ENCODE measurements at places on chromosomes 1 and 21.
A peak's percentile ranks its signal among the peaks of the same experiment; 100 is the strongest.

DNA sequence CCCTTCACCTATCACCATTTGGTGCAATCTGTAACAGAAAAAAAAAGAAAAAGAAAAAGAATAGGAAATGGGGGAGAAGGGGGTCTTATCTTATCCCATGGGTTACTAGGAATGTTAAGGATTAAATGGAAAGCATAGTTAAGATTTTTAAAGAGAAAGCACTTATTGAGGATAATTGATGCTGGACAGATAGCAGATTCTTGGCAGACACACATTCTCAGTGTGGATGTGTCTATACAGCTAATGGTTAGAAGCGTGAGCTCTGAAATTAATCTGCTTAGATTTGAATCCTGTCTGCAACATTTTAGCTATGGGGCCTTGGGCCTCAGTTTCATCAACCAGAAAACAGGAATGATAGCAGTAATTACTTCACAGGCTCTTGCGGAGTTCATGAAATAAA lies 67.1 kb downstream of the SSBP3 start:
- DNase-seq: no peak

- DNase-seq: no peak
These were observed 1.3 kb upstream of the NECTIN4 start for GRCh38 chr1:161090617-161091016.

DNA sequence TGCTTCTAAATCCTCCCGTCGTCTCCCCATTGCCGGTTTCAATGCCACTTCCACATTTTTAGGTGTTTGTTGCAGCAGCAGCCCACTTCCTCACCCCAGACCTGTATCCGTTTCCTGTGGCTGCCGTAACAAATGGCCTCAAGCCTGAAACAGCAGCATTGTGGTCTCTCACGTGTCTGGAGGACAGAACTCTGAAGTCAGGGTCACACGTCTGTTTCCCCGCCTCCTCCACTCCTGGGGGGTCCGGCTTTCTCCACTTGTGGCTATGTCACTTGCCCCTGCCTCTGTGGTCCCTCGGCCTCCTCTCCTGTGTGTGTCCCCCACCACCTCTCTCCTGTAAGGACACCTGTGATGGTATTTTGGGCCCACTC lies 21.8 kb downstream of the TRPM2 start:
- DNase-seq: no peak

DNA sequence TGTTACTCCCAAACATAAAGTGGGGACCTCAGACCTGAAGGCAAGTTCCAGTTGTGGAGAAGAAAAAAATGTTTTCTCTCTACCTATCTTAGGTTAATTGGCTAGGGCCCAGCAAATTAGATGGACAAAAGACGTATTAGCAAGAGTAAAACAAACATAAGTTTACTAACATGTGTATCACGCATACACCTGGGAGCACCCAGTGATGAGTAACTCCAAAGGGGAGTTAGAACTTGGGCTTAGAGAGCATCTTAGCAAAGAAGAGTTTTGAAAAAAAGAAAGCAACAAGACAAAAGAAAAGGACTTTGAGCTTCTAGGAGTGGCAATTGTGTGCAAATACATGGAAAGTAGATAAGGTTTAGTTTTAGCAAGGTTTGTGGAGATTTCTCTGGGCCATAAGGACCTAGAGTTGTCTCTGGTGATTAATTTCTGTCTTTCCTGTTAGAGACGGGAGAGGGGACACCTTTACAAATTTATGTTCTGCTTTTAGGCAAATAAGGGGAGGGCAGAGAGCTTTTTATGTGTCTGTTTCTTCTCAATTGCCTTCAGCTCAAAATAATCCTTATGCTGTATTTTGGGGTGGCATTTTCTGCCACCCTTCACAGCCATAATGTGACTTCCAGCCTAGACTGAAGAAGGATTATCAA lies 76.7 kb upstream of the PTGFRN start:
- no peak for DNase-seq

GRCh38 chr1:24805534-24806301 lies 60.5 kb downstream of the CLIC4 start:
- DNase-seq: no peak

GRCh38 chr1:74679811-74680210 lies 6.2 kb upstream of the ERICH3 start:
- no peak for DNase-seq

DNA sequence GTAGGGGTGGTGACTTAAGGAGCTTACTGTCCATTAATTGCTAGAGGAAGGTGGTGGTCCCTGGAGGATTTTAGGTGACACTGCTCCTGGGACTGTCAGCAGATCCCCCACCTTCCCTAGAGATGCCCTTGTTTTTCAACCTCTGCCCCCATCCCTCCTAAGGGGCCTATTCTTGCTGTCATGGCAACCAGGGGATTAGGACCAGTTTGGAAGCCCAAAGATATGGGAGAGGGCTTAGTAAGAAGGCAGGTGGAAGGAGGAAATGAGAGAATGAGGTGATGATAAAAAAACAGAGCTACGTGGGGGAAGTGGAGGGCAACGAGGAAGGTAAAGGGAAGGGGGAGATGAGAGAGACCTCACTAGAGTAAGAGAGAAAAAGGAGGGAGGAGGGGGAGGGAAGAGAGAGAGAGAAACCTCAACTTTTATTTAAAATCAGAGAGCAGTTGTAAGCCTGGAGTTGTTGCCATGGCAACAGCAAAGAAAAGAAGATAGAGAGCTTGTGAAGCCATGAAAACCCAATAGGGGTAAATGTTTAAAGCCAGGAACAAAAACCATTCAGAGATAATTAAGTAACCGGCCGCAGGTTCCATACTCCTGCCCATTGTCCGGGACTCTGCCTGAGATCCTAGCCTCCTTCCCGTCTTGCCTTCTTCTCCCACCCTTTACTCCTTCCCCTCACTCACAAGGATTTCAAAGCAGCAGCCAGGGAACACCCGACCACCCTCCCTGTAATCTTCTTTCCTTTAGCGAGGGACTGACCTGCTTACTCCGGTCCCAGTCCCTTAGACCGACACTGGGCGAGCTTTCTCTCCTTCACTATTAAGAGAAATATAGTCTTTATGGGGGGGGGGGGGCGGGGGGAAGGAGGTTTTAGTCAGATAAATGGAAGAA lies 20.6 kb downstream of the KIRREL1 start:
- no peak for DNase-seq

- peak; percentile 74 for DNase-seq
These were observed 19.4 kb downstream of the PDE4B start for GRCh38 chr1:65812065-65812464.

GRCh38 chr1:178733972-178734371 lies 8.9 kb downstream of the RALGPS2 start:
- DNase-seq: no peak

GRCh38 chr1:35932941-35933340 lies 2.0 kb downstream of the AGO3 start:
- DNase-seq: no peak

GRCh38 chr1:32352831-32353383 lies 9.4 kb downstream of the FAM229A start:
- DNase-seq: no peak

DNA sequence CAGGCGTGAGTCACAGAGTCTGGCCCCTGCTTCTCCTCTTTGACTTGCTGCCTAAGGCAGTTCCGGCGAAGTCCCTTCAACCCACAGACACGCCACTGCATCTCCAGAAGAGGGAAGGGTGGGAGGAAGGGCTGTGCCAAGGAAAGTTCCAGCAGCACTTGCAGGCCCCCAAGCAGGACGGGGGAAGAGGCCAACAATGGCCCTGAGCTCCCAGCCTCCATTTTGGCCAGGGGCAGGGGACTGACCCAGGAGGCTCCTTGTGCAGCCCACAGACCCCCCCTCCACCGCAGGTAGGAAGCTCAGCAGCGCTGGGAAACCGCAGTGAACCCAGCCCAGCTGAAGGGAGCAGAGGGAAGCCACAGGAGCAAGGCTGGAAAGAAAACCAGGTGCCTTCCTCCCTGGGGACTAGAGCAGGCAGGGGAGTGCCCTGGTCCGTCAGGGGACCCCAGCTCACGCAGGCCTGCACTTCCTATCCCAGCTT lies 35.4 kb downstream of the ACOT7 start:
- peak; percentile 34 for DNase-seq

DNA sequence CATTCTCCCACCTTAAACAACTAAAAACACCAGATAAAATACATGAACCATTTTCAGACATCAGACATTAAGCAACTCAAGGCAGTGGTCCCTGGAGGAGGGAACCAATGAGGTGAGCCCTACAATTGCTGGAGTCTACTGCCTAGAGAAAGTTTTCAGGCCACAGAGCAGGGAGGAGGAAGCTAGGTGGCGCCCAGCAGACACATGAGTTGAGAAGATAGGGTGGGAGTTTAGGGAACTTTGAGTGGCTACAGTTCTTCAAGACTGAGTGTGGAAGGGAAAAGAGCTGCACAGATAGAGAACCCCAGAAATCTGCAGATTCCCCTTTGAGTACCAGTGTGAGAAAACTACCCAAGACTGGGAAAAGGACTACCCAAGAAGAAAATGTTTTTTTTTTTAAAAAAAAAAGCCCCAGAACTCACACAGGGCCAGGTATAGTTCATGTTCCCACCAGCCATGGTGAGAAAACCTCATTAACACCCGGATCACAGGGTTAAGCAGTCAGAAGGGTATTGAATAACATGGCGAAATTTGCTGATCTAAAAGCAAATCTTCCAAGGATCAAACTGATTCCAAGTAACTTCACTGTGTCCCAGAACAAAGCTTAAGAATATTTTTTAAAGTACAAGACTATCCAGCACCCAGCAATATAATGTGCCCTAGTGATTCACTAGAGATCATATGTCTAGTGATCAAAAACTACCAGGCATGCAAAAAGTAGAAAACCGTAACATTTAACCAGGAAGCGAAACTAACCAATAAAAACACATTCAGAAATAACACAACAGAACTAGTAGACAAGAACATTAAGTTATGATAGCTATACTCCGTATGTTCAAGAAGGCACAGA lies 12.0 kb downstream of the ALDH9A1 start:
- DNase-seq: no peak

- no peak for DNase-seq
These were observed 140.6 kb downstream of the VPS13D start for GRCh38 chr1:12370333-12370975.

DNA sequence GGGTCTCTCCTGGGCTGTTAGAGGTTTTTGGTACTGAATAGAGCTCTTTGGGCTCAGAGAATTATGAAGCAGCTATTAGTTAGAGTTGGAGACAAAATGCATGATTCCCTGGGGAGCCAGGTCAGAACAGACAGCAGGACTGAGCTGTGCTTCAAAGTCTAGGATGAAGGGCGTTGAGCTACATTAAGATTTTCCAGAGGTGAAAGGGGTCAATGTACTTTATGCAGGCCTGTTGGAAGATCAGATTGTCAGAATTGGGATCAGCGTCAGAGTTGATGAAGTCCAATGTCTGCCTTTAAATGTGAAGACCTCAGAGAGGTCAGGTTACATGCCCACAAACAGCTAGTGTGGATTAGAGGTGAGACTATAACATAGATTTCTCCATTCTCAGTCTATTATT lies 53.8 kb downstream of the RGS5 start:
- DNase-seq: no peak

GRCh38 chr1:200478945-200479558 lies 69.2 kb upstream of the ZNF281 start:
- no peak for DNase-seq

GRCh38 chr1:233479110-233479890 lies 134.6 kb upstream of the KCNK1 start:
- DNase-seq: no peak

DNA sequence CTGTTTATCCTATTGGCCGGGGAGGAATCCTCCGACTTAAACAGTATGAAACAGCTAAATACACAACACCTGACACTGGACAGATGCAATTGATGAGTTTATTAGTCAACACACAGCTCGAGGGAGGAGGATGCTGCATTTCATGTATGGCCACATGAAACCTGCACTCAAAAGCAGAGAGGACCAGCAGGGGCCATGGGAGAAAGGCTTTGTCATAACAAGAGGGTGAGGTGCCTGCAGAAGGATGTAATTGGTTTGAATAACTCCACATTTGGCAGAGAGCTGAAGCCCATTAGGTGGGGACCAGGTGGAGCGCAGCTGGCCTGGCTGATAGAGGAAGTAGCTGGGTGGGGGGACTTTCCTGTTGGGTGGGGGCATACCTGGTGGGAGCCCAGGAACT lies 599.1 kb downstream of the PTPRU start:
- no peak for DNase-seq

GRCh38 chr1:96522927-96523326 lies 198.7 kb upstream of the PTBP2 start:
- DNase-seq: no peak

- no peak for DNase-seq
These were observed 2.0 kb upstream of the TRIM58 start for GRCh38 chr1:247854899-247855545.

DNA sequence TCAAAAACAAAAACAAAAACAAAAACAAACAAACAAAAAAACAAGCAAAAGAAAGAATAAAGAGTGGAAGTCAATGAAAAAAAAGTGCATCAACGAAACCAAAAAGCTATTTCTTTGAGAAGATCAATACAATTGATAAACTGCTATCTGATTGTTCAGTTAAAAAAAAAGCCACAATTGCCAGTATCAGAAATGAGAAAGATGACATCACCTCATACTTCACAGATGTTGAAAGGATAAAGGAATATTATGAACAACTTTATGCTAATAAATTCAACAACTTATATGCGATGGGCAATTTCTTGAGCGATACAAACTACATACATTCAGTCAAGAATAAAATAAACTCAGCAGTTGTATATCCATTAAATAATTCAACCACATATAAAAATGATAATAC lies 2.2 kb upstream of the LRRC3 start:
- DNase-seq: no peak

DNA sequence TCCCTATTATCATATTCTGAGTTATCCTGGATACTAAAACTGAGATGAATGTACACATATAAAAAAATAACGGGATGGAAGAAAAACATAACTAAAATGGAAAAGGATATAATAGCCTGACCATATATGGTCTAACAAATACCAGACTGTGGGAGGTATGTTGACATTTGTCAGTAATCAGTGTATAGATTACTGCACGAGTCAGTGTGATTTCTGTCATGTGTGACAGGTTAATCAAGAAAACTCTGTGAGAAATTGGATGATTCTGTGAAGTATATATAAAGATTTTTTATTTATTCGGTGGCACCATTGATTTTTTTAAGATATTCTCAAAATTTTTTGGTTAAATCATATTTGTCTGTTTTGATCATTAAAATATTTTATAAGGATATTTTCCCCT lies 547.3 kb upstream of the B3GALT2 start:
- DNase-seq: no peak

DNA sequence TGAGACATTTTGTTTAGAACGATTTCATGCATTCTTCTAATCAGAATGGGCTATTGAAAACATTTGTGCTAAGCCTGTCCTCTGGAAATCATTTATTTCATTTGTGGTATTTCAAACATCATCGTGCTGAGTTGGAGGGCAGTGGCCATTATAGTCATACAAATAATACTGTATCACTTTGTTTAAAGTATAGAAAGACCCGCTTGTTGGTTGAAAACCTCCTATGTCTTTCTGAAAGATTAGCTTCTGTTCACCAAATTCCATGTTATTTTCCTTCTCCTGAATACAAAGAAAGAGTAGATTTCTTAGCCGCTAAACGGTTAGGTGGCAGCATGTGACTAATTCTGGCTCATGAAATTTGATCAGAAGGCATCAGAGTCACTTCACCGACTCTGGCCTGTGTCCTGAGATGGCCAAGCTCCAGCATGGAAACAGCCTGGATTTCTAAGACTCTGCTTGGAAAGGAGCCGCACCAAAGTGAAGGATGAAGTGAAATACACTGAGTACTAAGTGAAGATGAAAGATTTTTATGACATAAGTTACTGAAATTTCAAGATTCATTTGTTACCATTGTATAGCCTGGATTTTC lies 355.1 kb downstream of the USP25 start:
- DNase-seq: no peak
